ENCODE measurements at places on chromosomes 2 and 18.

DNA sequence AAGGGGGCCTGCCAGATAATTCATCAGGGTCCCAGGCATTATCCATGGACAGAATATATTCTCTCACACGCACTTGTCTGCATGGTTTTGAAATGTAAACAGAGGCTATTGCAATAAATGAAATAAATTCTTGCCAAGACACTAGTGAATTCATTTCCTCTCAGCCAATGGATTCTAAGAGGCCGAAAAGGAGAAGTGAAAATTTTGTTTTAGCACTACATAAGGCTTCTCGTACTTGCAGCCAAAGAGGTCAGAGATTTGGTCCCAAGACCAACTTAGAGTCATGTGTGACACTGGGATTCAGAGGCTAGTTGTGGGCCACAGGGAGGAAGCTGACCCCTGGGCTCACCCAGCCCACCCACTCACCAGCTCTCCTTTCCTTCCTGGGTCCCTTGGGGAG is 184.1 kb upstream of the GLI2 start:
- no peak for DNase-seq

GRCh38 chr2:137321566-137321965 is 556.2 kb downstream of the THSD7B start:
- DNase-seq = no peak

DNA sequence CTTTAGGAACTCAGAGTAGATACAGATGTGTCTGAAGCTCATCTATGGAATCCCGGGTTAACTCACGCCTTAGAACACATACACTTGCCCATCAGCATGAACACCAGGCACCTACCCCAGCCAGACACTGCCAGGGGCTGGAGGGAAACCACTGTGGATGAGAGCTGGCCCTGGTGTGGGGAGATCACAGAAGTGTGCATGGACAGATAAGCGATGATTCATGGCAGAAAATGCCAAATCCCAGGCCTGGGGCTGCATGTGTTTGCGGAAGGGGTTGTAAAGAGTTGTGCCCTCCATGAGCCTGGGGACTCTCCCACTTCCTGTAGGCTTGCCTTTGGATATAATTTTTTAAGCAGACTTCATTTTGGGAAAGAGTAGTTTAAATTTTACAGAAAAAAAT is 193.4 kb downstream of the FHOD3 start:
- DNase-seq = no peak

DNA sequence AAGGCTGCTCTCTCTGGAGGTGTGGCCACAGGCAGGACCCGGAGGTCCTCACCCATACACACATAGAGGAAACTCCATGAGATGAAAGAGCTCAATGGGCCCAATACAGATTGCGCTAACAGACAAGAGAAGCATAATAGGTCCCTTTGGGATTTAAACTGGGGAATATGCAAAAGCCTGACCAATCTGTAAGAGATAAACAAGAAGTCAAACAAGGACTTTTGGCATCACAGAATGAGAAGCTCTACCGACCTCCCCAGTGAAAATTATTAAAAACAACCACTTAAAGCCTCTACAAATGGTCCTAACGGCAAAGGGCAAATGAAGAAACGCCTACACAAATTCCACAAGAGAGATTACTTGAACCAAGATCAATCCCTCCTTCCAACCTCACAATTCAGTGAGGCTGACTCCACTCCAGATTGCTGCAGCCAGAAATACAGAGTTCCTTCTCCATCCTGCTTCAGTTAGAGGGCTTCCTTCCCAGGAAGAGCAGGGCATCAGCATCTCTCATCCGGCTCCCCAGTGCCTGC is 10.8 kb downstream of the IWS1 start:
- DNase-seq = no peak

DNA sequence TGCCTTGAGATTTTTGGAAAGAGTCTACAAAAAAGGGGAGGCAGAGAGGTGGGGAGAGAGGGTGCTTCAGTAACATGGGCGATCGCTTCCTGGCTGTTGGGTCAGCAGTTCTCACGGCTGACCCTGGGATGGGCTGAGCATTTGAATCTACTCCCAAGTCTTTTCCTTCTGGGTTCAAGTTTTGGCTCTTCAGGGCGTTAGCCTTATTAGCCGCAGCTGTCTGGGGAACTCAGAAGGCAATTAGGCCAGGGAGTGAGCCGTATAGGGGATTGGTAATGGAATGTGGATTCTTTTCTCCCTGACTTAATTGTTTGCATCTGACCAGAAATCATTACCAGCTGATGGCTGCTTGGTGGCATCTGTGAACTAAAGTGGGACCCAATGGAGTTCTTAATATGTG is 250.5 kb upstream of the SKOR2 start:
- DNase-seq = no peak

GRCh38 chr2:20933714-20934113 is 110.2 kb downstream of the APOB start:
- no peak for DNase-seq

DNA sequence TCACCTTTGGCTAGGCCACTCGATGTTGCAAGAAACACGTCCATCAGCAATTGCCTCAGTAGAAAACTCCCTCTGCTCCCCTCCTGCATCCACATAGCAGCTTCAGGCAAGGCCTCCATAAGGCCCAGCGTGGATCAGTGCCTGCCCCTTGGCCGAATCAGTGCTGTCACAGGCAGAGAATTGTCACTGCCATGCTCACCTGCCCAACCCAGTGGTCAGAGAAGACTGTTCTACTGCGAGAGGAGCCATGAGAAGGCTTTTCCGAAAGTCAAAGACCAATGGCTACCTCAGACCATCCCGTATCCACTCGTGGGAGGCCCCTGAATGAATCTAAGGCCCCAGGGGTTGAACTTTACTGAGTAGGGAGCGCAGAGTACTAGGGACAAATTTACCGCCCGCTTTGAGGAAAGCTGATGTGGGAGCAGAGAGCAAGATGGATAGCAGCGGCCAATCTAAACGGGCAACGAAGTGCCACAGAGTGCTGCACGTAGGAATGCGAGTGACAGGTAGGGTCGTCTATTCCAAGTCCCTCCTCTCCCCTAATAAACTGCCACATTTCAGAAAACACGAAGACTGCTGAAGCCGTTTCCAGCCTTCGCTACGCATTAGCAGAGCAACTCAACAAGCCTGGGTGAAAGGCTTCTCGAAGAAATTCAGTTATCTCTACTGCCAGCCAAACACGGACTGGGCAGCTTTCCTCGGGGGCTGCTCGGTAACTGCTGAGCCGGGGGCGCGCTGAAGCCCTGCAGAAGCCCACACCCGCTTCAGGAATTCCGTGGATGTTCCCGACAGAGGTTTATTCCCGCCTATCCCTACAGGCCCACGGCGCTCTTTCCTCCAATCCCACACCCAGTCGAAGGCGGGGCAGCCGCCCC is 968 bp upstream of the RALBP1 start:
- no peak for DNase-seq
